ENCODE measurements at places on chromosomes 6 and 20.

GRCh38 chr6:1815827-1816452, 206.2 kb downstream of the FOXC1 start:
- DNase-seq = no peak

- no peak for DNase-seq
Observed at GRCh38 chr20:41782730-41783406, 164.7 kb upstream of the CHD6 start.

- no peak for DNase-seq
Observed at GRCh38 chr6:155325700-155326516, 11.6 kb upstream of the TFB1M start.

GRCh38 chr6:25612666-25613065, 39.3 kb upstream of the SCGN start:
- DNase-seq = no peak

DNA sequence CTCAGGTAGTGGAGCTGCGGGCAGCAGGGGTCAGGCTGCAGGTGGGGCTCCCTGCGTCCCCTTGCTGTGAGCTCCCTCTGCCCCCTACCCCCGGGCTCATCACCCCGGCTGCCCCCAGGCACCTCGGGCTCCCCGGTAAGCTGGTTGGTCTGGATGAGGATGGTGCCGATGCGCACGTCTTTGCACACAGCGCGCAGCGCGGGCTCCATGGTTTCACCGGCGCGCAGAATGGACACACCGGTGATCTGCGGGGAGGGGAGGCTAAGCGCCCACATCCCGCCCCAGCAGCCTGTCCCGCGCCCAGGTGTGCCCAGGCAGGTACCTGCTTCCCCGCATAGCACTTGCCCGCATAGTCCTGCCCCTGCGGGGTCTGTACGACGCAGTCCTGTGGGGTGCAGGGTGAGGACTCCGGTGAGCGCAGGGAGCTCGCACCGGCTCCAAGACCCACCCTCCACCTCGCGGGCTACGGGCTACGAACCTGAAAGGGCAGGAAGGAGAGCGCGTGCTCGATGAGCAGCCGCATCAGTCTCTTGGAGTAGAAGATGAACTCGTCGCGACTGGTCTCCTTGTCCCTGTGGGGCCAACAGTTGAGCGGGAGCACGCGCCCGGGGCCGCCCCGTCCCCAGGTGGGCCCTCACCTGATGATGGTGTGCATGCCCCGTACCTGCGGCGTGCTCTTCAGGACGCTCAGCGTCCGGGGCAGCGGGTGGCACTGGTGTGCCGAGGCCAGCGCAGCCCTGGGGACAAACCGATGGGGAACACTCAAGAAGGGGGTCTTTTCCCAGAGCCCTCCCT, 15.5 kb downstream of the UCKL1 start:
- no peak for DNase-seq

DNA sequence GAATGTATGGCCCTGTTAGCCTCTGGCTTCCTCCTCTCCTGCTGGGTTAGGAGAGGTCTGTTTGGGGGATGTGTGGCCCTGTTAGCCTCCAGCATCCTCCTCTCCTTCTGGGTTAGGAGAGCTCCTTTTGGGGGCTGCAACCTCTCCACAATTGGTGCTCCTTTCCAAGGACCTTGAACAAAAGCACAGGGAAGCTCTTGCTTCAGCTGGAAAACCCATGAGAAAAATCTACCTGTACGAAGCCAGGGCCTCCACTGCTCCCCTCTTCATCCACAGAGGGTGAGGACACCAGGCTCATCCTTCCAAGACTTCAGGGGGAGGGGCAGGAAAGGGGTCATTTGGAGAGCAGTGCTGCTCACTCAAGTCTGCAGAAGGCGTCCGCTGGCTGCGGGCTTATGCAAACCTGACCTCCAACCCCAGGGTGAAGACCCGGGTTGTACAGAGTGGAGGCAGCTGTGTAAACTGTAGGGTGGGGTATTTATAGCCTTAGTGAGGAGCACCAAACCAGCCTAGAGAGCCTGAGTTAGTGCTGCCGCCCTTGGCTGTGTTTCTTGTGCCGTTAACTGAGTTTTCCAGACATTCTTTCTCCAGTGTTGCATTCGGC, 62.1 kb downstream of the SLC24A3 start:
- DNase-seq = no peak

Measured in retinal pigment epithelial cell (primary cell).